GM13977 (cell line): ENCODE measurements at places on chromosomes 12 and 14.

GRCh38 chr14:36755756-36756155, 94.1 kb downstream of the PAX9 start:
- no peak for DNase-seq

DNA sequence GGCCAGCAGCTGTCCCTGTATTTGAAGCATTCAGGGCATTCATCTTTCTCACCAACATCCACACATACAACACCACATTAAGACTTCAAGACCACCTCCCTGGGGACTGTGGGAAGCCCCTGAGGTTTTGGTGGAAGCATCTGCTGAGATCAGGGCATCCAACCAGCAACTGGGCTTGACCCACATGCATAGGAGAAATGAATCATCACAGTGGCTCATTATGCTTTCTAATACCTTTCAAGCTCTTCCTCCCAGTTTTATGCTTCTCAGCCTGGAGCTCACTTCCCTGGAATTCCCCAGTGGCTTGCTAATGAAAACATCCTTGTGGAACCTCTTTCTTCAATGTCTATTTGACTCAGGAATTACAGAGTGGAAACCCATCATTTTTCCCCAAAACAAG, 21.4 kb upstream of the CMKLR1 start:
- peak; percentile 71 for DNase-seq

GRCh38 chr14:59182641-59183040, 5.8 kb upstream of the DAAM1 start:
- no peak for DNase-seq

DNA sequence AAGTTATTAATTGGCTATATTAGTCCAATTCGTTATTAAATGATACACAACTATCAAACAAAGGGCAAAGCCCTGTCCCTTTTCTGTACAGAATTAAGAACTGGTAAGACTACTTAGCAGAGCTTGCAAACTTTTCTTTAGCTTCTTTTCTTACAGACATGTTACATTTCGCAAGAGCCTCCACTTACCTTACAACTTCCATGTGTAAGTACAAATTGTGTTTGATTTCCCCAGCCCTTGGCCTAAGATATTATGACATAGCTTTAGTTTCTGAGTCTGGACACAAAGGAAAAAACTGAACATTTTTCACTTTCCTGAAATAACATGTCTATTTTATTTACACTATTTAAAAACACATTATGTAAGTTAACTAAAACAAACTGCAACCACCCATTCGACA, 1.7 kb downstream of the ATF7 start:
- no peak for DNase-seq

DNA sequence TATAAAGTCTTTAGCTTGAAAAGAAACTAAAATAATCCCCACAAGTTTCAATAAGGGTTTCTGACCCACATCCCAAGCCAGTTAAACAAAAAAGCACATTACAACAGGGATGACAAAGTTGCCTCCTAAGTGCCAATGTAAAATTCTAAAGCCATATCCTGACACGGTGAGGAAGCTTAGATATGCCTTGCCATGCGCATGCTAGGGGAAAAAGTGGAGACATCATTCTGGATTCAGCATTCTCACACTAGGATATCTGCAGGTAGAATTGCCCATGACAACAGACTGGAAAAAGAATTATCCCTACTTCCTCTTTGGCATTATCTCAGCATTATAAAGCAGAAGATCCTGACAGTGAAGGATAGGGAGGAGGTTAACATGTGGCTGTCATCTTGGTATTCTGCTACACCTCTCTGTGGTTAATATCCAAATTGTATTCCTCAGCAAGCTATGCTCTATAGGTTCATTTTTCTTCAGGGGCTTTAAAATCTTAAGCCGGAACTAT, 4.9 kb downstream of the DUSP6 start:
- DNase-seq, result no peak

DNA sequence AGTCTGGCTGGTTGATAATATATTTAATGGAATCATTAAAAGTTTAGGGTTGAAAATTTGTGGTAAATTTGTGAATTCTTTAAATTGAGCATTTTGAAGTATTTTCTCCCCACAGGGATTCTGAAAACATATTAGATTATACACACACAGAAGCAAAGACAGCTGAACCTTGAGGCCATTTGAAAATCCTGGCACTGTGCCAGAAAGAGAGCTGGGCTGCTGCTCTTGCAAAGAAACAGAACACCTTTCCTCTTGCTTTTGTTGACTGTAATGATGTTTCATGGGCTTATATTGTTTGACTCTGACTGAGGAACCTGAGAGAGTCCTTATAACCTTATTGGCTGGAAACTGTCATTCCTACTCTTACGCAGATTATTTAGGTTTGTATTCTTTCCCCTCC, 4.8 kb downstream of the RNF34 start:
- DNase-seq, result no peak

DNA sequence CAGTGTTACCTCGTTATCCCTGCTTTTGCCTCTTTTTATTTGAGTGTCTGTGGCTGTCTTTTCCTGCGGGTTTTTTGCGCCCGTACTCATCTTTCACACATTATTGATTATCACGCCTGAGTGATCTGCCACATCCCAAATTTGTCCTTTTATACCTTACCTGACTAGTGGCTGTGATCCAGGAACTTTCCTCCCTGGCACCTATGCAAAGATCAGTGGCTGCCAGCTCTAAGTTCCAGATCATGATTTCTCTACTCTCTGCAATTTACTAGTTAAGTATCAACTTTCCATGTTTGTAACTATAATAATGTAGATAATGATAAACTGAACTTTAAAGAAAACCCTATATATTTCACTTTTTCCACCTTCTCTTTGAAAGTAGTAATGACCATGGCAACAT, 36.9 kb downstream of the PLEKHA5 start:
- DNase-seq, result no peak

GRCh38 chr14:59331217-59331616, 134.0 kb downstream of the GPR135 start:
- no peak for DNase-seq

- DNase-seq, result no peak
Measured at GRCh38 chr12:12079291-12079690, 8.6 kb downstream of the BCL2L14 start.

DNA sequence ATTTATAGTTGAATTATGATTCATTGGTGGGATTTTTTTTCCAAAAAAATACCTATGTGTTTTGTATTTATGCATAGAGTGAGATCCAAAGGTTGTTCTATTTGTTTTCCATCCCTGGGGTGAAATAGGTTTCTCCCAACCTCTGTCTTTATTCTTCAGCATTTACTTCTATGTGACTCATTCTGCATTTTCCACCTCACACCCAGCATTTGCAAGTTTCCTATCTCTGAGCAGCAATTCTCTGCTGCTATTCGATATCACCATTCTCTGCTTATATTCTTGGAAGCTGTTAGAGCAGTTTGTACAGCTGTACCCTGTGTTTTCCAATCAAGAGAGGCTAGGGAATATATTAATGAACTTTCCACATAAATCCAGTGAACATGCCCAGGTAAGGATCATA, 538.9 kb downstream of the SNAPC1 start:
- DNase-seq, result no peak

DNA sequence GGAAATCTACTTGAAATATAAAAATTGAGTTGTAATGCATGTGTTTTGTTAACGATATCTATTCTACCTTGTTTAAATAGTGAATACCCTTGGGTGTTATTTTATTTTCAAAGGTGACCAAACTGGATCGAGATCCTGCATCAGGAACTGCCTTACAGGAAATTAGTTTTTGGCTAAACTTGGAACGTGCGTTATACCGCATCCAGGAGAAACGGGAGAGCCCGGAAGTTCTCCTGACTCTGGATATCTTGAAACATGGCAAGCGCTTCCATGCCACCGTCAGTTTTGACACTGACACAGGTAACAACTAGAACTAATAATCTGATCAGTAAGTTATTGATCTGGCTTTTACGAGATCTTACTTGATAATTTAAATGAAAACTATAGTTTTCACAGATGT, 15.9 kb downstream of the DYNC1H1 start:
- DNase-seq, result no peak

GRCh38 chr12:98344046-98344930, 171.1 kb upstream of the TMPO start:
- no peak for DNase-seq

GRCh38 chr14:51867741-51868140, 7.3 kb downstream of the GNG2 start:
- no peak for DNase-seq

DNA sequence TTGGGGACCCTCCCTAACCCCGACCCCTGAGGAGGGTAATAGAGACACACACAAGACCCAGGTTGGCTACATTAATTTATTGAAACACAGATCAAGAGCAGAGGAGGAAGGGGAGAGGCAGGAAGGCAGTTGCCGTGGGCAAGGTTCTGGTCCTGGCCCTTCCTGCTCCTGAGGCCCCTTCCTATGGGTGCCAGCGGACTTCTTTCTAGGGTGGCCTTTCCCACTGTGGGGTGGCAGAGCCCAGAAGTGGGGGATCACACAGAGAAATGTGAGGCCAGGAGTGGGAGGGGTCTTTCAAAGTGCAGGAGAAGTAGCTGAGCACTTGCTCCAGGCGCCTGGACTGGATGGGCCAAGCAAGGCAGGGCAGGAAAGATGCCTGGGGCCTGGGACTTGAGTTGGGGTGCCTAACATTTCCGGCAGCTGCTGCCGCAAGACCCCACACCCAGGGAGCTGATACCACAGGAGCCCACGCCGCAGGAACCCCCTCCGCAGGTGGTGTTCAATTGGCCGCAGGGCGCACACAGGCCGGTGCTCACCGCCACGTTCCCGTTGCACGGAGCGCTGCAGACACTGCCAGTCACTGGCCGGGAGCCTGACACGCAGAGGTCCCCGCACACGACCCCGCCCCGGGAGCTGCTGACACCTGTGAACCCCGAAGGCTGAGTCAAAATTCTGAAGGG, 5.3 kb downstream of the KRT81 start:
- DNase-seq, result peak; percentile 10

DNA sequence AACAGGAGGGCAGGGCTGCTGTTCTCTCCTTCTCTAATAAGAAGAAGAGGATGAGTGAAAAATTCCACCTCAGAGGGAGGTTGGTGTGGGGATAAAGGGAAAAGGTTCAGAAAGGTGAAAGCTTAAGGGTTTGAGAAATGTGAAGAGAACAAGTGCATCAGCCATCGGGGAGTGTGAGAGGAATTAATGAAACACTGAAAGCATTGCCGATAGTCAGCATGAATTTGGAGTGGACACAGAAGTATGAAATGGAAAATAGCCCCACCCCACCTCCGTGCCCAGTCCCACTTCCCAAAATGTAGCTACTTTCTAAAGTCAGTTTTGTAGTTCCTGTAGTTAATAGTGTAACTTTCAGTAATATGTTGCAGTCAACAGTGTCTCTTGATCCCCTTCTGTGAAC, 33.4 kb downstream of the DIP2B start:
- DNase-seq, result peak; percentile 21

DNA sequence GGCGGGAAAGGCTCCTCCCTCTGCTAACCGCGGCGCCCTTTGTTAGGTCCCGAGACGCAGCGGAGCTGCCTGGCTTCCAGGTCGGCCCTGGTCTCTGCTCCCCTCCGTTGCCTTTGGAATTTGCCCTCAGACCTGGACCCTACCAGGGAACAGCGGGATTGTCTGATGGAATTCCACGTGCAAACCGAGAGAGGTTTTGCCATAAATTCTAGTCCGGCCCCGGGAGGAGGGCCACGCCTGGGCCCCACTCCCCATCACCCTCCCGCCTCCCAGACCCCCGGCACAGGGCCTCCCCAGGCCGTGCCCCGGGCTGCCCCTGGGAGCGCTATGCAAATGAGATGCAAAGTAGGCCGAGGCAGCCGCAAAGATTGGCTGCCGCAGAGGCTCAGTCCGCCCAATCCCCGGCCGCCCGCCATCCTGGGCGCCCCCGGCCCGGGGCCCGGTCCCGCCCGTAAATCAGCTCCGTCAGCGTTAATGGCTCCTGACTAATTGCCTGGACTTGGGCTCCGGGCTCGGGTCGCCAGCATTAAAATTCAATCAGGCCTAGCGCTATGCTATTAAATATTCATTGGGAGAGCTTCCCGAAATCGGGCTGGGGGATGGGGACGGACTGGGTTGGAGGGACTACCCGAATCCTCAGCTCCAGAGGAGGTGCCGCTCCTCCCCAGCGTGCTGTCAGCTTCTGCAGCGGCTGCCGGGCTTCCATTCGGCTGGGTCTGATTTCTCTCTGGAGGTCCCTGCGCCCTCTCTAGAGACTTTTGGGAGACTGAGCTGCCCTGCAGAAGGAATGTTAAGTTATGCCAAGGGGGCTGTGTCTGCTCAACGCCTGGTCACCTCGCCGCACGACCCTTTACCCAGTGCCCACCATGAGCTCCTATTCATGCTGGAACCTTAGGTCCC, 15.7 kb upstream of the FIGNL2 start:
- no peak for DNase-seq

DNA sequence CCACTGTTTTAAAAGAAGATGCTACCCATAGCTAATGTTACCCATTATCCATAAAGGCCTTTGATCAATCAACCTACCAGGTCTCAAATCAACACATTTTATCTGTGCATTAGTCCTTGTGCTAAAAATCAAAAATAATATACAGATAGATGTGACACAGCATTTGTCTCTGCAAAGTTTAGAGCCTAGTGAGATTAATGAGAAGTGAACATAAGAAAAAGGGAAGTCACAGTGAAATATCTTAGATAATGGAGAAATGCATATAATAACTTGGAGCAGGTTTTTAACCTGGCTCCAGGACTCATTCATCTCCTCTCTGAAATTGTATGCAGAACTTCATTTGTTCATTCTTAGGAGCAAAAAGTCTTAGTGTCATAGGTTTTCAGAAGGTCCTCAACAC, 7.2 kb downstream of the PDE3A start:
- no peak for DNase-seq

DNA sequence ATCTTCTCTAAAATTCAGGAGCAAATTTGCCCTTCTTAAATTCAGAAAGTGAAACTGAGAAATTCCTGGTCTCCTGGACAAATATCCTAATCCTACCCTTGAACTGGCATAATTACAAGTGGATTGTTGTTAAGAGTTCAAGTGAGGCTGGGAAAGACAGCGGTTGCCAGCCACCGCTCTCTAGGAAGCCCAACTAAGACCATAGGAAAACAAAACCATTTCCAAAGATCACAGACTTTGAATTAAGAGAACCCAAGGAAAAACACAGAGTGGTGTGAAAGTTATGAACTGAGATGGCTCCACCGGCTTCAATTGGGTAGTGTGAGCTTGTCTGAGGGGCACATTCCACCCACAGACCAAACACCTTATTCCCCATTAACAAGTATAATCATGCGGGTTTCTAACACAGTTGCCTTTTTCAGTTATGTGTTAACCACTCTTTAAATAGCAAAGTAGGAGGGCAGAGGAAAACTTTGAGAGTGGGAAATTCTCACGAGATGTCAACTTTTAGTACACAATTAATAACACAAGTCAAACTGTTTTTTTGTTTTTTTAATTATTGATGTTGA, 1628.8 kb upstream of the SEL1L start:
- DNase-seq, result no peak
